Activated T-helper 1 cell treated with anti-CD3 and anti-CD28 coated beads, Interleukin-2, amount 50 U/mL, for 16 hours (primary cell): ENCODE measurements at places on chromosomes 1 and 21.

DNA sequence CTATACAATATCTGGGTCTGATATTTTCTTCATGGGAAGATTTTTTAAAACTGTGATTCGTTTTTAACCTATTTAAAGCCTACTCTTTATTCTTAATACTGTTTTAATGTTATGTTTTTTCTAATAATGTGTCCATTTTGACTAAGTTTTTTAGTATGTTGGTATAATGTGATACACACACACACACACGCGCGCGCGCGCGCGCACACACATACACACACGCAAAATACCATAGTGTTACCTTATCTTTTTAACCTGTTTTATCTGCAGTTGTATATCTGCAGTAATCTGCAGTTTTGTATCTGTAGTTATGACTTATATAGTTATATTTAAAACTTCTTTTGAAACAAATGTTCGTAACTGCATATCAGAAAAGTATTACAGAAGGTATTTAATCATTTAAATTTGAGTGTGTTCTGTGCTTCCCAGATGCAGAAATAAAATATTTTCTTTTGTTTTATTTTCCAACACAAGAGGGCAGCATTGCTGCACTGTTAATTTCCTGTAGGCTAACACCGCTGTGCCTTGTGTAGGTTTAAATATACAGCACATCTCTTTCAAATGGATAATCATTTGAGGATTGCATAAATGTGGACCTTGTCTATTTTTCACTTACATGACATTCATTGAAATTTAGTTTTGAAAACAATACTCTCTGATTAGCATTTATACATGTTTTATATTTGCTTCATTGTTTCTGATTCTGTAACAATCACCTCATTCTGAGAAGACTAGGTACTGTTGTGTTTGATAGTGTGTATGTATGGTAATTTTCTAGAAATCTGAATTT is 166.1 kb downstream of the PDE4B start:
- DNase-seq = no peak

DNA sequence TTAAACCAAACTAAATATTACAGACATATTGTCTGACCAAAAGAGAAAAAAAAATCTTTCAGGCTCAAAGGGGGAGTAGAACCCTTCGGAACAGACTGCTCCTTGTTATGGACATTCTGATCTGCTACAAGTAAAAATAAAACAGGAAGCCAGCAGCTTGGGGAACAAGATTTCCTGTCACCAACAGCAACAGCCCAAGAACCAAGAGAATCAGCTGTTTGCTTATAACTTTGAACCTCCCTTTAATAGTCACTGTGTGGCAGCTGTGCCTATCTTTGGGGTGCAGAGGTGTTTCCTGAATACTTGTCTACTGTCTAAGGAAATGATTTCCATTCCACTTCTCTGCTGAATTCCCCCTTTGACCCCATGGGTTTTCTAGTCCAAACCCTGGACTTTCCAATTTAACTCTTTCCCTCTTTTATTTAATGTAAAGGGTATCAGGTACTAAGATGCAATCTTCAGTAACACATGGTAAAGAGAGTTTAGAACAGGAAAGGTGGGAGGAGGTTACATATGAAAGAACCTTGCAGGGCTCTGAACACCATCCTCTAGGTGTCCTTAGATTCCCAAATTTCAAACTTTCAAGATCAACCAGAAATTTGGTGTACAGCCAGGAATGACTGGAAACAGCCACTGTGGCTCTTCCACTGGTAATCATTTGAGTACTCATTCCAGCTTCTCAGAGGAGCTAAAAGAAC is 38.6 kb downstream of the GPR3 start:
- no peak for DNase-seq

DNA sequence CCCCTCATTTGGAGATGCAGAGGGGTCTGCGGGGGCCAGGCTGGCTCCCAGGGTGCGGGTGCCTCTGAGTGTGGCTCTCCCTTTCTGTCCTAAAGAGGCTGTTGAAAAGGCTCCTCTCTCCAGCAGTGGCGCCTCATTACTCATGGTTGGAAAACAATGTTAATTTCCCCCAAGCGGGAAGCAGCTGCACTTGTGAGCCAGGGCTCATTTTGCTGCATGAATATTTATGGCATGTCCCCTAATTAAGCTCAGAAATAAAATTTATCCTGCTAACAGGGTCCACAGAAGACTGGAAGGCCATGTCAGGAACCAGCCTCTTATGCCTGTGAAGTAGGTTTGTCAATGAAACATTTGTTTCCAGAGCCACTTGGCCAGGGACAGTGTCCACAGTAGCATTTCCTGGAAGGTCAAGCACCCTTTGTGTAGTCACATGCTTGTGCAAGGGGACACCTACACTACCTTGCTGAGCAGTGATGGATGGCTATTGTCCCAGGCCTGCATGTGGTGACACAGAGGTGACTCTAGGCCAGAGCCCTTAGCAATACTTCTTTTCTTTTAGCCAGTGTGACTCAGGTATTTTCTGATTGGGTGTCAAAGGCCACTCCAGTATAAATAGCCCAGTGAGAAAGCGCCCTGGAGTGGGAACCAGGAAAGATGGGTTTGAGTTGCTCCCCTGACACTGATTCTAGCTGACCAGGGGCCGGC is 259.0 kb downstream of the FOXD2 start:
- DNase-seq = no peak

- no peak for DNase-seq
Measured at GRCh38 chr1:58529284-58529683, 17.2 kb downstream of the OMA1 start.

DNA sequence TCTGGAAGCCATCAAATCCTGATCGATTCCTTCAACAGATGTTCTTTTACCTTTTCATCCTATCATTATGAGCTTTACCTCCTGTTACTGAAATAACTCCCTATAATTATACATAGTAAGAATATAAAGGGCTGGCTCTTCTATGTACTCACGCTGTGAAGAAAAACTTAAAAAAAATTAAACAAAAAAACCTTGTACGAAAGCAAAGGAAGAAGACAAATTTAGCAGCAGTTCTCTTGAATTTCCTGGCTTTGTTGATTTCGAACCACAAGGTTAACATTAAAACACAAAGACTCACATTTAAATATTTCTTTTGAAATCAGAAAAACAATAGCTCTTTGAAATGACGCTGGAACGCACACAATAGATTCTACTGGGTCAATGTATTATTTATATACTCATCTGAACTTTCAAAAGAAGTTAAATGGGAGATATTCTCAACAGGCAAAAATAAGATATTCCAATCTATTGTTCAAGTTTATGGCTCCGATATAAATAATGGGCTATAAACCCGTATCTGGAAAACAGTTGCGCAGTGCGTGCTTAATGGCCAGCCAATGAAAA is 13.6 kb upstream of the SPEN start:
- no peak for DNase-seq

DNA sequence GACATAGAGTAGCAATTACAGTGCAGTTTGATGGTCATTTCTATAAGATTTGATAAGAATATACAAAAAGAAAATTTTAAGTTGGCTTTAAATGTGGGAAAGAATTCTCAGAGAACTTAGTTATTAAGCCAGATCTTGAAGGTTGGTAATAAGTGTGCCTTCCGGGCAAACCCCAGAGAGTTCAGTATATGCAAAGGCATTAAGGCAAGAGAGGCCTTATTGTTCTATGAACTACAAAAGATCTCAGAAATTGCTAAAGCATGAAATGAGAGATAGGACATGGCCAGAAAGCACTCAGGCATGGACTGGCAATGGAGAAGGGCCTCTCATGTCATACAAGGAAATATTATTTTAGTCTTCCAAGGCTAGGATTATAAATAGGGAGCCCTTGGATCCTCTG is 390.2 kb upstream of the C1orf87 start:
- no peak for DNase-seq

DNA sequence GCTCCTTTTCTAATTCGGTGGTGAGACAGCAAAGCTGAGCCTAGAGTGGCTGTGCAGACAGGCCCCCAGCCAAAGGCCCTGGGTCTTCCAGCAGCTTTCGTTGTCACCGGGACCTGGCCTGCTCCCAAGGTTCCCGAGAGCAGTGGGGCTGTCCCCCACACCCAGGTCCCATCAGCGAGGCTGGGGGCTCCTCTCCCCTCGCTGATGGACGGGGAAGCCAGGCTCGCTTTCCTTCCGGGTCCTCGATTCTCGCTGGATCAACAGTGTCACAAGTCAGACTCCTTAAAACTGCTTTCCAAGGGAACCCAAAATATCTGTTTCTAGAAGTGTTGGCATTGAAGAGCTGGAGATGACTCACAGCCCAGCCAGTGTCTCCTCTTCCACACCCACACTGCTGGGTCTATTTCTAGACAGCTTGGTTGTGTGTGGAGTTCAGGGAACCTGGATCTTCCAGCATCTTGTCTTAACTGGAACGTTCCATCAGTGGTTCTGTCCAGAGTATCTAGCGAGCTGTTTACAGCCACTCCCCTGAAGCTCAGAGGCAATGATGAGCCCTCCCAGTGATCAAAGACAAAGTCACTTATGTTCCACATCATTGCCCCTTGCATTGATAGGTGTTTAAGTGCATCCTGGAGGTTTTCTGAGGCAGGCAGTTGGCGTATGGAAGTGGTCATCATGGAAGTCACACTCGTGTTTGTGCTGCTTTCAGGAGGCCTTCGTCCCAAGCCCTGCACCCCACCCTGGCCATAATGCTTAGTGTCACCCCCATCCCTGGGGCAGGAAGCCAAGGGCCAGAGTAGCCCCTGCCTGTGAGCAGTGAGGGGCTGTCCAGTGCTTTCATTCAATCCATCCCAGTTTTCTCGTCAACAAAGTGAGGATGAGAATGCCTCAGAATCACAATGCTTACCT is 35.2 kb downstream of the RRP1 start:
- no peak for DNase-seq

- no peak for DNase-seq
Measured at GRCh38 chr1:172588296-172589291, 55.6 kb downstream of the SUCO start.

DNA sequence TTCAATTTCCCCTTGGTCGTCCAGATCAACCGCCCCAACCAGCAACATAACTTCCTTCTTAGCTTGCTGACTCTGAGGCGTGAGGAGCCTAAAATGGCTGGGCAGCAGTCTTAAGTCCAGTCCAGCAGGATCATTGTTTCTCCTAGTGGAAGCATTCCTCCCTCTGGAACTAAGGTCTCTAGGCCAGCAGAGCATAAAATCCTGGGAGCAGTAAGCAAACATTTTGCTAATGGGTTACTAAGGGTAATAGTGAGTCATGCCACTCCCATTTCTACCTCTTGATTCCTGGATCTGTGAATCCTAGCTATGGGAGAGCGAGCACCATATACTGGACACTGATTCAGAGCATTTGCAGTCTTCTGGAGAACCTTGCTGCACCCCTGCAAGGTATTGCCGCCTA is 59.9 kb downstream of the ADSS2 start:
- no peak for DNase-seq

GRCh38 chr21:45396620-45396995 is 8.4 kb upstream of the COL18A1 start:
- DNase-seq = no peak
